ENCODE measurements at places on chromosomes 1 and 21. TPM values are rescaled to one million over a fixed set of nuclear protein-coding genes. Genes with fewer than 3 reads are reported as not detected.

The ERG gene
- not detected for total RNA-seq

The KIAA1614 gene
- 0.15 TPM for total RNA-seq

The CRP gene
- not detected for total RNA-seq

The PKLR gene
- not detected for total RNA-seq

The C1orf141 gene
- total RNA-seq: not detected

The DNAJC6 gene
- total RNA-seq: 7.8 TPM

The ACTA1 gene
- total RNA-seq: not detected

The LCE3A gene
- total RNA-seq: not detected

The BACE2 gene
- total RNA-seq: 64.2 TPM

The TNNT2 gene
- 0.11 TPM for total RNA-seq

The LRRC7 gene
- total RNA-seq: 0.19 TPM

The CEP85 gene
- total RNA-seq: 25.3 TPM

The SPRR1B gene
- not detected for total RNA-seq

The FAM177B gene
- total RNA-seq: not detected

The CFAP57 gene
- total RNA-seq: 0.15 TPM

The SNRNP40 gene
- 184 TPM for total RNA-seq

The SEC16B gene
- total RNA-seq: 0.34 TPM

The SFN gene
- 4.2 TPM for total RNA-seq

The AMY2A gene
- total RNA-seq: not detected

The POU3F1 gene
- 0.08 TPM for total RNA-seq

The KRTAP19-3 gene
- not detected for total RNA-seq

The ARMH1 gene
- not detected for total RNA-seq

The PDXK gene
- total RNA-seq: 93.8 TPM

The IPP gene
- total RNA-seq: 7.0 TPM

The AQP10 gene
- total RNA-seq: not detected

The SLC44A3 gene
- not detected for total RNA-seq

The OR2T33 gene
- 0.32 TPM for total RNA-seq

The TMEM200B gene
- total RNA-seq: 7.6 TPM

The SGIP1 gene
- 0.60 TPM for total RNA-seq

The PCP4L1 gene
- not detected for total RNA-seq

The LEFTY2 gene
- total RNA-seq: not detected

The CELSR2 gene
- total RNA-seq: 6.4 TPM

The METTL18 gene
- total RNA-seq: 13.2 TPM

The SPRR1A gene
- total RNA-seq: not detected

The RNF223 gene
- total RNA-seq: 0.56 TPM

The ADAMTSL4 gene
- 7.7 TPM for total RNA-seq

The RAP1GAP gene
- 0.69 TPM for total RNA-seq

The MPL gene
- not detected for total RNA-seq

The FAM72C gene
- total RNA-seq: 9.7 TPM

The LCE1E gene
- not detected for total RNA-seq

The VCAM1 gene
- total RNA-seq: 0.27 TPM

The TMEM167B gene
- 17.4 TPM for total RNA-seq

The FAM110D gene
- total RNA-seq: 0.03 TPM

The PTGFR gene
- 0.91 TPM for total RNA-seq

The SLC45A1 gene
- total RNA-seq: 0.85 TPM

The FMO4 gene
- total RNA-seq: 0.72 TPM

The METTL25B gene
- 28.6 TPM for total RNA-seq

The CRNN gene
- total RNA-seq: not detected

The RBM11 gene
- 0.68 TPM for total RNA-seq

The LRRC38 gene
- total RNA-seq: not detected

The SPRR2F gene
- total RNA-seq: not detected

The S100A8 gene
- total RNA-seq: not detected

The KRTAP19-1 gene
- not detected for total RNA-seq

The BSND gene
- not detected for total RNA-seq

The RGL1 gene
- total RNA-seq: 4.8 TPM

The LHX8 gene
- 1.3 TPM for total RNA-seq

The PAQR6 gene
- 20.0 TPM for total RNA-seq

All from A375 (cell line).